ENCODE measurements at places on chromosomes 7 and 10. TPM values are rescaled to one million over a fixed set of nuclear protein-coding genes. Genes with fewer than 3 reads are reported as not detected.

The LIMK1 gene
- total RNA-seq, result 18.5 TPM

The RASSF4 gene
- total RNA-seq, result 48.5 TPM

The MSMB gene
- not detected for total RNA-seq

The TMEM225B gene
- total RNA-seq, result not detected

The RBM17 gene
- 86.9 TPM for total RNA-seq

The TDRD1 gene
- total RNA-seq, result 0.38 TPM

The NEUROG3 gene
- not detected for total RNA-seq

The TIAL1 gene
- 189 TPM for total RNA-seq

The HACD1 gene
- 12.9 TPM for total RNA-seq

The MYL10 gene
- 3.8 TPM for total RNA-seq

The ASB4 gene
- 1.0 TPM for total RNA-seq

The DNAH11 gene
- total RNA-seq, result 2.7 TPM

The CPA5 gene
- total RNA-seq, result 0.55 TPM

The ZDHHC16 gene
- total RNA-seq, result 25.5 TPM

The CPEB3 gene
- 18.1 TPM for total RNA-seq

The AKR1D1 gene
- not detected for total RNA-seq

The AKR1C4 gene
- total RNA-seq, result not detected

The CASD1 gene
- total RNA-seq, result 95.9 TPM

The FLNC gene
- 92.8 TPM for total RNA-seq

The ZNF117 gene
- 52.7 TPM for total RNA-seq

The IL6 gene
- total RNA-seq, result not detected

The NAPEPLD gene
- total RNA-seq, result 35.1 TPM

The SPDYE5 gene
- total RNA-seq, result 0.22 TPM

The LEP gene
- total RNA-seq, result not detected

The UNCX gene
- 1.3 TPM for total RNA-seq

The ADAMTS14 gene
- 5.2 TPM for total RNA-seq

The TMEM60 gene
- total RNA-seq, result 12.6 TPM

The GIMAP1 gene
- 1.9 TPM for total RNA-seq

The ZP3 gene
- total RNA-seq, result 0.82 TPM

The SYNPO2L gene
- 2.5 TPM for total RNA-seq

The HIPK2 gene
- total RNA-seq, result 51.6 TPM

The CNTNAP2 gene
- 68.8 TPM for total RNA-seq

The ASB10 gene
- total RNA-seq, result 0.44 TPM

The SPDYE16 gene
- total RNA-seq, result 1.2 TPM

The EIF4H gene
- 210 TPM for total RNA-seq

Measured in camera-type eye (tissue), 1 donor.